ENCODE measurements at places on chromosomes 12 and 14.

DNA sequence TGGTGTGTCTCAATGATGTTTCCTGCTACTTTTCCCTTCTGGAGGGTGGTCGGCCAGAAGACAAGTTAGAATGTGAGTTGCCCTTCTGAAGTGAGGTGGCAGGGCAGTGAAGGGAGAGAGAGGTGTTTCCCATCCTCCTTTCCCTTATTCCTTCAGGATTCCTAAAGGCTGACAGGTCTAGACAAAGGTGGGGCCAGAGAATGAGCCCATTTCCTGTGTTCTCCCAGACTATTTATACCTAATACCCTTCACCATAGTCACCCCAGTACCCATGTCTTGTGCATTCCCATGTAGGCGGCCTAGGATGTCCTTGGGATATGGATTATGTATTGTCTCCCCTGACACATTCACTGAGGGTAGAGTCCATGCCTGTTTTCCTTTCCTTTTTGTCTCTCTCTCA is 7.0 kb downstream of the DGKA start:
- DNase-seq, result no peak

DNA sequence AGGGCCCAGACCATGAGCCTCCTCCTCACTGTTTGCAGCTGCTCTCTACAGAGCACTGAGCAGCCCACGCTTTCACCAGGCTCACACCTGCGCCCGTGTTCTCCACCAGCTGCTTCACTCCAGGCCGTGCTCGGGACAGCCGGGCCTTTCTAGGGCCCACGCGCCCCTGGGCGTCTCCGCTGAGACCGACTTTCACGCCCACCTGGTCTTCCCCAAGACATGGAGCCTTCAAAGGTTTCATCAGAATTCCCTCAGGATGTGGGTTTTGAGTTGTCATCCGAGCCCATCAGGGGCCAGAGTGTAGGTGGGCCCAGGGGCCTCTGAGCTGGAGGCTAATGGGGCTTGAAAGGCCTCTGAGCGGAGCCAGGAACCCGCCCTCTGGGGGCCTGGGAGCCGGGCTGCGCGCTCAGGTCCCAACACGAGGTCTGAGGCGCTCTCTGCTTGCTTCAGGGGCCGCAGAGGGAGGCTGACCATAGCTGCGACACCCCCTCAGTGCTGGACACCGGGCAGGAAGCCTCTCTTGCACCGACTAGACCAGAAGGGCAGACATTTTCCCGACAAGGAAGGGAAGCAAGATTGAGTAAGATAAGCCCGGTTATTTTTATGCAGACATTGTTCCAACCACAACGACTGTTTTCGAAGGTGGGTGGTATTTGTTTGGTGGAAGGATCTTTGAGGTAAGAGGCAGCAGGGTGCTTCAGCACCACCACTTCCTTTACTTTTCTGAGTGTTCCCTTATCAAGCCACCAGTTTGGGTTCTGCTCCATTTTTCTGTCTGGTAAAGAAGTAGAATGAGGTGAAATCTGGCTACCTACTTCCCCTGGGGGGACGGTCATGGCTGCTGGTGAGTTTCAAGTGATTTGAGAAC is 125.0 kb upstream of the FUT8 start:
- DNase-seq, result peak; percentile 22

DNA sequence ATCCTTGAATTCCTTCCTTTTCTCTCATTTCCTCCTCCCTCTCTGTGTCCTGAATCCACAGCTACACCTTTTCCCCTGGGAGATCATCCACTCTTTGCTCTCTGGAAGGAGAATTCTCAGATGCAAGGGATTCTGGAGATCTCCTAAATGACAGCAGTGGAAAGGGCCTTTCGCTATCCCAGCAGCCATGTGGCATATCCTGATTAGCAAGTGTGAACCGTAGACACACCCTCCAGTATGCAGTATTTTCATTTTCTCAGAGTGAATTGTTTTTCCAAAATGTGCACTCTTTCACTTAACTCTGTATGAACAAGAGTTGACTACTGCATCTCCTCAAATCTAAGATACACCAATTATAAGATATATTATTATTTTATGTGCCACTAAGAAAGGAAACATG is 6.0 kb downstream of the GARIN2 start:
- DNase-seq, result no peak

GRCh38 chr14:60211153-60211552 is 37.9 kb upstream of the PPM1A start:
- DNase-seq, result no peak

- no peak for DNase-seq
Measured at GRCh38 chr14:81033698-81034240, 78.3 kb downstream of the TSHR start.

- DNase-seq, result no peak
Measured at GRCh38 chr12:9124383-9125031, 8.8 kb upstream of the A2M start.

All from stimulated activated CD8-positive, alpha-beta memory T cell treated with anti-CD3 and anti-CD28 coated beads, Interleukin-2, amount 100 ng/mL, for 1 hour (primary cell).